NCI-H1048 (cell line): ENCODE measurements at places on chromosomes 3 and 15.

DNA sequence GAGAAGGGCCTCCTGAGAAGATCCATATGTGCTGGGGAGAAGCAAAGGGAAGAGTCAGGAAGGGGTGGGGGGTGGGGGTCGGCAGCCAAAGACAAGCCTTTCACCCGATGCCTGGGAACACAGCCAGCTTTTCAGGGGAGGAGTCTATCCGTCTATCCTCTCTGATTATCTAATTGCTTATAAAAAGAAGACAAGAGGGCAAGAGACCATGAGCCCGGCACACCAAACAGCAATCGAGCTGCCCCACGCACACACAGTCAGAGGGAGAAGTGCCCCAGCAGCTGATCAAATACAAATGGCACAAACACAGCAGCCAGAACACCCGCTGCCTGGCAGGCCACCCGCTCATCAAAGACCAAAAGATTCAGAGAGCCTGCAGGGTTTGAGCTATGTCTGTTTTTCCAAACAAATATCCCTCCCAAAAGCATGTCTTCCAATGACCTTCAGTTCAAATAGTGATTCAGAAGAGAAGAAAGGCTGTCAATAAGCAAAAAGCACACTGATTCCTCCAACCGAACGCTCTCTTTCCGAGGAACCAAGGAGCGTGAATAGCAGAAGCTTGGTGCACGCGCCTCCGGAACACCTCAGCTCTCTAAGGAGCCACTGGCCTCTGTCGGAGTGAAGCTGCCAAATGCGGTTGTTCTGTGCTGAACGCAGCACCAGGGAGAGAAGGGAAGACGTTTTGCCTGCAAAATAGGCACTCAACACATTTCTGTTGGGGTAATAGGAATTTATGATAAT lies 419.2 kb downstream of the OCA2 start:
- no peak for DNase-seq

DNA sequence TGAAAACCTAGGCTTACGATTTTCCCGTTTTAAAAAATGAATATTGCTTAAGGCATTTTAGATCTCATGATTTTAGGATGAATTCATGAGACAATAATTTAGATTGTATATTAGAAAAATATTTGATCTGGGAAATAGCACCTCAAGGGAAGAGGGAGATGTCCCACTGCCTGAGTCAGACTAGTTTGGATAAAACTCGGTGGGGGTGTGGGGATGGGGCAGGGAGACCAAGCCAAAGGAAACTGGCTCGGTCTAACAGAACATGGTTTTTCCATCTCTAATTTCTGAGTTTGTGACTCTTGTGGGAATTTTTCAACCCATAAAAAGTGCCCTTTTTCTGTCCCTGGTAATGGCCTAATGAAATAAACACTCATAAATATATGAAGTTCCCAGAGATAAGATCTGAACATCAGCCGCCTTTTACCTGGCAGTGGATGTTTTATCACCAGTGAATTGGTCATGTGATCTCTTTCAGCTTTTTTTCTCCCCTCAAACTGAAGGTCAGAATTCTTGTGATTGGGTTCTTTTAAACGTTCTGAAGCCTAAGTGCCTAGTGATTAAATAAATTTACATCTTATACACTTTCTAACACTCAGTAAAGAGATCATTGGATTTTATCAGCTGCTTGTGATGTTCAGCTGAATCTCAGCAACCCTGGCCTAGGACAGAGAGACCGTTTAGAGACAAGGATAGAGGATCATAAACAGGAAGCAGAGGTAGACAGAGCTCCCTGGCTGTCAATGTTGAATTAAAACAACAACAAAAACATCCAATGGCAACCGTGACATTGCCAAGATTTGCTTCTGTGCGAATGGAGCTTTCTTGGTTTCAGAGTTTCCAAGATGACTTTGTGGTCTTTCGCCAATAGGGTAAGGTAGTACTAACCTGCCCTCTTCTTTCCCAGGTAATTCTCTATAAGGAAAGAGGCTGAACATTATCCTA lies 1038.2 kb downstream of the MCTP2 start:
- DNase-seq: no peak

DNA sequence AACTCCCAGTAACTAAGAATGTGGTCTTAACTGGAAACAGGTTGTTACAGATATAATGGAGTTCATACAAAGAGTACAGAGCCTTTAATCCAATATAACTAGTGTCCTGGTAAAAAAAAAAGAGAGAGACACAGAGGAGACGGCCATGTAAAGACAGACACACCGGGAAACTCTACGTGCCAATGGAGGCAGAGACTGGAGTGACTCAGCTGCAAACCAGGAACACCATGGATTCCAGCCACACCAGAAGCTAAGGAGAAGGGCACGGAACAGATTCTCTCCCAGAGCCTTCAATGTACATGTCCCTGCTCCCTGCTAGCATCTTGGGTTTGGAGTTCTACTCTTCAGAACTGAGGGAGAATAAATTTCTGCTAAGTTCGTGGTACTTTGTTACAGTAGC lies 4.5 kb downstream of the RNF168 start:
- DNase-seq: no peak

DNA sequence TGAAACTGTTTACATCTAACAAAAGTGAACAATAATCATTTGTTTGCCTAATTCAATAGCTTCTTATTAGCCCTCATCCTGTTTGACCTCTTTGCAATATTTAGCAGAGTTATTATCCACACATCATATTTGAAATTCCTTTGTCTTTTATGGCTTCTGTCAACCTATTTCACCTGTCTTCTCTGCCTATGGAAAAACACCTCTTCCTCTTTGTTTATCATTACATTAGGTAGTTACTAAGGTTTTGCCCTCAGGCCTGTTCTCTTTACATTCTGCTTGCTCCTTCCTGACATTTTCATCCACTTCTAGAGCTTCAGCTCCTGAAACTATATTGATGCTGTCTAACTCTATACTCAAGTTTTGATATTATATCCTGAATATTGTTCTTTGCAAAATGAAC lies 183.0 kb downstream of the SUCNR1 start:
- DNase-seq: no peak

- no peak for DNase-seq
Observed at GRCh38 chr15:73328981-73329380, 39.8 kb downstream of the HCN4 start.

DNA sequence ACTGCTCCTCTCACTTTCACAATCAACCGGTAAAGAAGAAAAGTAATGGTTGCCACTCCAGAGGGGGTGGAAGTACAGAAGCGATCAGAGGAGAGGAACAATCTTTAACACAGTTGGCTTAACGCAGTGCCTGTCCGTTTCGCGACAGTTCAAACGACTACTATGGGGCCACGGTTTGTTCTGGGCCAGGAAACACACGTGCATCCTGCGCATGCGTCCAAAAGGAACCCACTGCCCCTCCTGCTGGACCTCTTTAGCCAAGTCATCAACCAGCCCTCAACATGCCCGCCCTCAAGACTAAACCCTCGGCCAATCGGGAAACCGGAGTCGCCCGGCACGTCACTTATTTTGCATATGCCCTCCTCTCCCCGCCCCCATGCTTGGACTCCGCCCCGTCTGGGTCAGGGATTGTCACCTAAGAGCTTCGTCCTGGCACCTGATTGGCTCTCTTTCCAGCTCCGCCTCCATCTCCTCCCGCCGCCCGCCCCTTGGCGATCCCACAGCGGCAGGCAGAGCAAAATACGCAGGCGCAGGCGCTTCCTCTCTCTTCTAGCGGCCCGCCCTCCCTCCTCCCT lies 345 bp upstream of the CDV3 start:
- DNase-seq: no peak

- no peak for DNase-seq
Observed at GRCh38 chr3:31262201-31262600, 270.5 kb upstream of the STT3B start.

DNA sequence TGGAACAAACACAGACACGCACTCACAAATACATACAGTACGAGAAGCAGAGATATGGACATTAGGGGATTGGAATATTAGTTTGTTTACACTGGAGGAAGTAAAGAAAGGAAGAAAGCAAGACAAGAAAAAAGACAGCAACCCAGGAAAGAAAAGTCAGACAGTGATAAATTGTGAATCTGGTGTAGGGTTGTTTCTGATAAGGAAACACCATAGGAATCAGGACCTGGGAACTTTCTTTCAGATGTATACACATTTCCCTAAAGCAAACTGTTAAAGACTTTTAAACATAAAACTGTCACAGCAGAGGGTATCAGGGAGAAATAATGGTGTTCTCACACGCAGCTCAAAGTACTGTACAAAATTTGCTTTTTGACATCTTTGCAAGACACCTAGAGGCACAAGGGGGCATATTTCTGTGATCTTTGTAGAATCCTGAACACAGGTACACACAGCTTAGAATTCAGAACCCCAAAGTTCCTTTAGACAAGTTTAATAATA lies 153.7 kb downstream of the TUSC7 start:
- DNase-seq: no peak

DNA sequence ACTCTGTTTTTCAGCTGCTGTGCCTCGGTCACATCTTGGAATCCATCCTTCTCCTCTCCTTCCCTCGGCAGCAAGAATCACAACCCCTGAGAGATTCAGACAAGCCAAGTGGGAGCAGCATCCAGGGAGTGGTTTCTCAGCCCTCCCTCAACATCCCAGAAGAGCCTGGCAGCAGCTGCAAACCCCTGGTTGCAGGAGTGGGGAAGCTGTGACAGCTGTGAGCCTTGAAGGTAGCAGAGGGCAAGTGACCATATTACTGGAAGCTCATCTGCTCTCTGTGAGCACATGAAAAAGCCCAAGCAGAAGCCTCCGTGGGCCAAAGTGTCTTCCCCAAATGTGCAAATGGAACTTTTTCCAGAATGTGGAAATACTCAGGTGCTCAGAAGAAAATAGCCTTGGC lies 312.9 kb downstream of the NTRK3 start:
- no peak for DNase-seq

DNA sequence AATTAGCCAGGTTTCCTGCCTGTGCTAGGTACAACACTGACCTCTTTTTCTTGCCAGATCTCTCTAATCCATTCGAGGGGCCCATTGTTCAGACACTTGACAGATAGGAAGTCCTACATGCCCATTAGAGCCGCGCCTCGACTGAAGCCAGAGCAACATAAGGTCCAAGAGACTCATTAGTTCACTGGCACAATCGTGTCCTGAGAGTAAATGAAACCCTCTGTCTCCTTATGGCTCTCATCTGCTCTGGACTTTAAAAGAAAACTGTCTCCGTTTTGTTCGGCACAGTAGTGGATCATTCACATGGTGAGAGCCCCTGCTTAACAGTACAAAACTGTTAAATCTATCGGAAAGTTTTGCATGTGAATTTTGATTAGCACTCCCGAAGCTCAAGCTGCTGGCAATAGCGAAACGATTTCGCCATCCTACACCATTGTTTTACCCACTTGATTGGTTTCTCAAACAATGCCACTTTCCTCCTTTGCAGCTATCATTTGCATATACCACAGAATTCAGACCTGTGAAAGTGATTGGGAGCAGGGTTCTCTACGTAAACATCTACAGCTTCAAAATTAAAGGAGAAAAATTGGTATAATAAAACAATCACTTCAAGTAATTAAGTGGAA lies 19.0 kb upstream of the C15orf61 start:
- DNase-seq: no peak

- no peak for DNase-seq
Observed at GRCh38 chr3:41024031-41024836, 175.1 kb upstream of the CTNNB1 start.

GRCh38 chr15:73637527-73637926 lies 4.3 kb upstream of the NPTN start:
- no peak for DNase-seq

DNA sequence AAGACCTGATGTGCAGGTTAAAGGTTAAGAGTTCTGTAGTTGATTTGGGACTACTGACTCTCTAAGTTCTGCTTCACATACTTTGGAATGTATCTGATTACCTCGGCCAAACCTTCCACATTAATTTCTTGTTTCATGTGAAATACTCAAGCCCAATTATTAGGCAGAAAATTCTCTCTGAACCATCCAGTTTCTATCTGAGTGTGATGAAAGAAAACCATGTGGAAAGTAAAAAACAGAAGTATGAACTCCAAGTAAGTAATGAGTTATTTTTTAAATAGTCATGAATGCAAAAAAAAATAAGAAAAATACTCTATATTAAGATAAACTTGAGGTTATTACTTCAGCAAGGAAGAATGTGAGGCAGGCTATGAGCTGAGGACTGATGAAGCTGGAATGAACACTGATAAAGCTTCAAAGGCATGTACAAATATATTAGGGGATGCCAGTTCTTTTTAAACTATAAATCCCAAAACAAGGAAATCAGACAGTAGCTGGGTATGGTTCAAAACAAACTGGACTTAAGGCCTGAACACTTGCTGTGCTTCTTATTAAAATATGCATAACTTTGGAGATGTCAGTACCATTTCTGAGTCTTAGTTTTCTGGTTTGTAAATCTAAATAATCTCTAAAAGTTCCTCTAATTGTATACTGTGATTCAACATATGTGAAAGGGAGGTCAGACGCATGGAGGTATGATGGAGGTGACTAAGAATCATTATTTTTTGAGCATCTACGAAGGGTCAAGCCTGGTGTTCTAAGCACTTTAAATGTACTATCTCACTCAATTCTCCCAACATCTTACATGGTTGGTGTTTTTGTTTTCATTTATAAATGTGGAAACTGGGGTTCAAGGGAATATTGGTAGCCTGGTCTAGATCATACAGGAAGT lies 59.6 kb downstream of the COL6A6 start:
- DNase-seq: no peak

GRCh38 chr3:64444490-64445108 lies 219.3 kb upstream of the PRICKLE2 start:
- no peak for DNase-seq

GRCh38 chr15:75751116-75751875 lies 38.6 kb upstream of the CSPG4 start:
- no peak for DNase-seq

DNA sequence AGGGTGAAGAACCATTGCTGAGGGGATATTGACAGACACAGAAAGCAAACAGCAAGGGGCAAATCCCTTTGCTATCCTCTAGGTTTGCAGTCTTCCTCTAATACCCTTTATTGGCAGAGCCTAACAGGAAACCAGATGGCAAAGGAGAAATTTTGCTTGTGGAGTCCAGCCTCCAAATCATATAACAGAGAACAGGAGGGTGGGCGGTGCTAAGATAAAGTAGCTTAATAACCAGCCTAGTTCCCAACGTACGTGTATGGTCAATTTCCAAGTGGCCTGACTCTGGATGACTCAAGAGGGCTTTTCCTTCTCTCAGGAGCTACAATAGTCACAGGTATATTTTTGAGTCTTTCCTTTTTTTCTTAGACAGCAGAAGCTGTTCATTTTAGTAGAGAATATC lies 404.5 kb downstream of the PDCD6IP start:
- no peak for DNase-seq

GRCh38 chr3:138827222-138827621 lies 7.5 kb downstream of the PIK3CB start:
- no peak for DNase-seq

- no peak for DNase-seq
Observed at GRCh38 chr3:157136647-157137387, 23.1 kb downstream of the CCNL1 start.

- DNase-seq: no peak
Observed at GRCh38 chr3:150421799-150422548, 13.9 kb downstream of the TSC22D2 start.
